ENCODE measurements at places on chromosomes 5 and 9.

GRCh38 chr5:67009028-67009427 lies 187.6 kb downstream of the CD180 start:
- no peak for DNase-seq

DNA sequence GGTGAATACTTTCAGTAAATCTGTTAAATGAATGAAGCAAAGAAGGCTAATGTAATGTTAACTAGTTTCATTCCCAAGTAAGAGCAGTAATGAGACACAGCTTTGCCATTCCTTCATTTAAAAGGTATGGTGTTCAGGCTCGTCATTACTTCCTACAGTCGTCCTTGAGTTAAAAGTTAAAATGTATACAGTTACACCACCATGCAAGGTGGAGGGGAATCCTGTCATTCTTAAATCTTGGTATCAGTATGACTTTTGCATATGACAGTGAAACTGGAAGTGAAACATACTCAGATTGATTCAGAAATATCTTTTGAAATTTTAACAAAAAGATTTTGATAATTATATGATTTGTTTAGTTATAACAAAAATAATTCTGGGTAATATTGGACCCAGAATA lies 25.9 kb downstream of the MTRR start:
- DNase-seq, result no peak

- DNase-seq, result peak; percentile 76
Measured at GRCh38 chr9:114989600-114990410, 59.4 kb upstream of the TNFSF8 start.

GRCh38 chr9:20403346-20403745 lies 219.0 kb downstream of the MLLT3 start:
- DNase-seq, result no peak

GRCh38 chr5:146813346-146814157 lies 65.0 kb downstream of the PPP2R2B start:
- no peak for DNase-seq

- DNase-seq, result no peak
Measured at GRCh38 chr9:79857188-79857587, 285.4 kb downstream of the TLE4 start.

DNA sequence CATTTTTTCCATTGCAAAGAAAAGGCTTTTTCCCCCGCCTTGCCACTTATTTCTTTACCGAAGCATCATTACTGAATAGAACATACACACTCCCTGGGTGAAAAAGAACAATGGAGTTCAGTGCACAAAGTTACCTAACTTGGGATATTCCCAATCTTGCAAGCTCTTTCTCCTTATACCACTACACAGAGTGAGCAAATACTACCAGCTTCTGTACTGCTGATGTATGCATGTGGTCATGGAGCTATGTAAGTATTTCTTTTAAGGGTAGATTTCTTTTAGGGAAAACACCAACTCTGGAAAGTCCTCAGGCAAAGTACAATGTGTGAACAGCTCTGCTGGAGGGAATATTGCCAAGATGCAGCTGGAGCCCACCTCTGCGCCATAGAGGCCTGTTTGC lies 81.1 kb downstream of the AOPEP start:
- DNase-seq, result no peak

DNA sequence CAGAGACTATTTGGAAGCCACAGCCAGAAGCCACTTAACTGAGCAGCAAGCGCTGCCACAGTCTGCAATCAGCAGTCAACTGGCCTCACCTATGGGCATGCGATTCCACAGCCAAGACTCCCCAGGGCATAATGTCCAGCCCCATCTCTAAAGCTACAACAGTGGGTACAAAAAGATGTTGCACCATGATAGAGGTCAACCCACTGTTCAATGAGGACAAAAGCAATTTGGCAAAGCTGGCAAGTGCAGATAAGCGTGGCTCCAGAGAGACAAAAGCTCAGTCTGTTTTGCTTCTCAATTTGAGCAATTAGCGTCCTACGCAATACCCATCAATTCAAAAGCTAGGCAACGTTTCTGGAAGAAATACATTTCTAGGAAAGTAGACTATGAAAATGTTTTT lies 3.2 kb downstream of the TAS2R1 start:
- no peak for DNase-seq

GRCh38 chr5:151153300-151153699 lies 4.3 kb downstream of the ANXA6 start:
- no peak for DNase-seq

GRCh38 chr9:84339962-84340361 lies 596 bp downstream of the SLC28A3 start:
- DNase-seq, result no peak

DNA sequence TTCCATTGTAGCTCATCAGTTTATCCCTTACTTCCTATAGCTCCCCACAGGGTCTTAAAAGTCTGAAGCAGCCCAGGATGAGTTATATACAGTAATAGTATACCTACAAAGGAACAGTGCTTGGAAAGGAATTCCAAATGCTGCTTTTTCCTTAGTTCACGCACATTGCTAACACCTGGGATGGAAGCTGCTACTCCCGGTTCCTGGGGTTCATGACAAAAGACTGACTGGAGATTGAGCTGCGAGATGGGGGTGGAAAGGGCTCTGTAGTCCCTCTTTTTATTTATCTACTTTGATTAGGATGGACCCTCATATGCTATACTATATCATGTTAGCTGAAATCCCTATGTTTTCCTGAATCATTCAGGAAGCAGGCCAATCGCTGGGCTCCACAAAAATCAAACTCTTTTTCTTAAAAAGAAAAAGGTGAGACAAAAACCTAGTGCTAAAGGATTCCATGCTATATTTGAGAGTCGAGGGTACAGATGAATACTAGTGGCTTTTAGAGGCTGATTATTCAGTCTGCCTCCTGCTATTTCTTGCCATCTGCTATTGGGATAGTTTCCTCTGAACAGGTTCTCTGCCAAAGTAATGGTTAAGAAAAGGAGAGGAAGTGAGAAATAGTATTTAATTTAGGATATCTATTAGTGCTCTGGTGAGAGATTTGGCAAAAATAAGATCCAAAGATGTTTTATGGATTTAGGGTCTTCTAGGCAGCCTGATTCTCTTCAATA lies 81.2 kb downstream of the MRPS27 start:
- no peak for DNase-seq

DNA sequence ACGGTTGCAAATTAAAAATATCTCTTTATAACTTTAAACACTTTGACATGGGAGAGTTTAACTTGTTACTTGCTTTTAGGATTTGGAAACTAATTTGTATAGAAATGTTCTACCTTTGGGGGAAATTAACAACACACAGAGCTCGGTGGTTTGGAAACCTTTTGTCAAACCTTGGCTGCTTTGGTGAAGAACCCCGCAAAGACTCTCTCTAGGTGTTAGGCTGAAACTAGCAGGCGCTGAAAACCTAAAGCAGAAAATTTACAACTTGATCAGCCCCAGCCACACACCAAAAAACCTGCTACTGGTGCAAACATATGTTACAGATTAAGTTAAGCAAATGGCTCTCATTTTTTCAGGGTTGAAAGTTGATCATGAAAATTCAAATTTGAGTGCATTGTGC lies 25.8 kb downstream of the NR2F1 start:
- DNase-seq, result no peak

DNA sequence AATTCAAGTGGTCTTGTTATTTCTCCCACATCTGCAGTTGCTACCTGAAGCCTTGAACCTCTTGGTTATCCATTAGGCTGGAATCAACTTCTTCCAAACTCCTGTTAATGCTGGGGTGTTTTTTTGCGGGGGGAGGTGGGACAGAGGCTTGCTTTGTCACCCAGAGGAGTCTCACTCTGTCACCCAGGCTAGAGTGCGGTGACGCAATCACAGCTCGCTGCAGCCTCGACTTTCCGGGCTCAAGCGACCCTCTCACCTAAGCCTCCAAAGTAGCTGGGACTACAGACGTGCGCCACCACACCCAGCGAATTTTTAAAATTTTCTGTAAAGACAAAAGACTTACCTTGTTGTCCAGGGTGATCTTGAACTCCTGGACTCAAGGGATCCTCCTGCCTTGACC lies 4.4 kb downstream of the SCGB3A1 start:
- DNase-seq, result no peak

DNA sequence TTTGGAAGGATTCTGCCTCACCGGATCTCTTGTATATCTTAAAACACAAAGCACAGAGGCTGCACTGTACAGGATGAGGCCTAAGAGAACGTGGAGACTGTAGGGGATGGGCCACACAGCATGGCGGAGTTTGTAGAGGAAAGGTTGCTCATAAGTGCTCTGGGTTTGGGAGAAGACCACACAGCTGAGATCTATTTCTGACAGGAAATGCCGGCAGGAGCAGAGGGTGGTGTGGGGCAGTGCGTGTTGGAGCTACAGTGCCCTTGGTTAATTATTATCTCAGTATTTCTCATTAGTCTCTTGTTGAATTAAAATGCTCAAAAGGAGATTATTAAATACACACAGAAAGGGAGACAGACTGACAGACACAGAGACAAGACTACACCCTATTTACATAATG lies 9.6 kb downstream of the PALM2AKAP2 start:
- DNase-seq, result no peak

DNA sequence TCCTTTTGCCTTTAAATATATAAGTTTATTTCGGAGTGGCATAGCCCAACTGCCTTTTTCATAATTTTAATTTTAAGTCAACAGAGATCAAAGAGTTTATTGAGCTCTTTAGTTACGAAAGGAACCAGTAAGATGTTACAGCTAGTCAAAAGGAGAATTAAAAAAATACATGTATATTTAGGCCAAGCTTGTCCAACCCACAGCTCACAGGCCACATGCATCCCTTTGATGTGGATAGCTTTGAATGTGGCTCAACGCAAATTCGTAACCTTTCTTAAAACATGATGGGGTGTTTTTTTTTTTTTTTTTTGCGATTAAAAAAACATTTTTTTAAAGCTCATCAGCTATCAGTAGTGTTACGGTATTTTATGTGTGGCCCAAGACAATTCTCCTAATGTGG lies 50.2 kb upstream of the IL31RA start:
- DNase-seq, result no peak

DNA sequence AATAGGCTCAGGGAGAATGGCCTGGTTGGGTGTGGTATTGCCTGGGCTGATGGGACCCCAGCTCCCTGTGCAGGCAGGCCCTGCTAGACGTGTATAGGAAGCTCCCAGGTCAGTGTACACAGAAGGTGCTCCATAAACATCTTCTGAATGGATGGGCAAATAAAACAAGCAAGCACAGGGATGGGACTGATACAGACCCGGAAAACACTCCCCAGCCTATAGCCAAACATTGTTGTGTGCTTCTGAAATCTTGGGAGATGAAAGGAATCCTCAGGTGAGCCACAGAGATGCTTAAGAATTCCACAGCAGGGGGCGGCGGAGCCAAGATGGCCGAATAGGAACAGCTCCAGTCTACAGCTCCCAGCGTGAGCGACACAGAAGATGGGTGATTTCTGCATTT lies 151.8 kb downstream of the ENTREP1 start:
- no peak for DNase-seq

DNA sequence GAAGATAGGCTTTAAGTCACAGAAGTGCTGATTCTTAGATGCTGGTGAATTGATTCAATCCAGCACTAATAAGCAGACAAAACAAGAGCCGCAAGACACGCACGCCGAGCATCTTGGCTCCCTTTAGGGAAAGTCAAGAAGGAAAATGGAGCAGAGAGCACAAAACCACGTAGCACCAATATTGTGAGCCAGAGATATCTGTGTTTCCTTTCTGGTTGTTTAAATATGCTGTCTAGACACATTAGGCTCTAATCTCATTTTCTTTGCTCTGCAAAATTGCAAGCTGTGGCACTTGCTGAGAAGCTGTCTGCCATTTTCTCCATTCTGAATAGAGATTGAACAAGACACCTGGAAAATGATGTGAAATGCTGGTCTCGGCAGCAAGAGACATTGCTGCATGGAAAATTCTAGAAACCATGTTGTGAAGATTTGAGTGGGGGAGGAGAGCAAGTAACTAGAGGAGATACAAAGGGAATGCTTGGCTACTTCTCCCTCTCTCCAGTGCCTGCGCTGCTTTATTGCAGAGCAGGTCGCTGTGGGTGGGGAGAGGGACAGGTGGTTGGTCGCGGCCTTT lies 336.3 kb downstream of the MED10 start:
- no peak for DNase-seq

DNA sequence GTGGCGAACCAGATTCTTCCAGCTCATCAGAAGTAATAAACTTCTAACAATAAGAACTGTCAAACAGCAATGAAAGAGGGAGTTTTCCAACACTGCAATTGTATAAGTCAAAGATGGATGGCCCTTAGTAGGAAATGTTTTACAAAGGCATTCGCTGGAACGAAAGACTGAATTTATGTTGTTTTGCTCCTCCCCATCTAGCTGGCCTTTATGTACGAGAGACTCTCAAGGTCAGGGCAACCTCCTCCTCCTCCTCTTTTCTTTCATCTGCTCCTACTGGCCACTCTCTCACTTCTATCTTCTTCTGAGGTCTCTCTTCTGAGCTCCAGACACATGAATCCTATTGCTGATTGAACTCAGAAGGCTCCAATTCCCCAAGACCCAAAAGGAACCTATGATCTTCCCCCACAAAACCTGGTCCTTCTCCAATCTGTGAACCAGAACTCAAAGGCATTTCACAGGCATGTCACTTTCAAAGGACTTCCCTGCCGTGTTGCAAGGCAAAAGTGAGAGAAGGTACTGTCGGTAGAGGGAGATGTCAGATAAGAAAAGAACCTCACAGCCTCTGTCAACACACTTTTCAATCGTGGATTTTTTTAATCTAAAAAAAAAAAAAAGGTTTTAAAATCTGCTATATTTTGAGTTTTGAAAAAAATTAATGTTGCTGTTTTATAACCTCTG lies 28.5 kb upstream of the PUM3 start:
- no peak for DNase-seq

DNA sequence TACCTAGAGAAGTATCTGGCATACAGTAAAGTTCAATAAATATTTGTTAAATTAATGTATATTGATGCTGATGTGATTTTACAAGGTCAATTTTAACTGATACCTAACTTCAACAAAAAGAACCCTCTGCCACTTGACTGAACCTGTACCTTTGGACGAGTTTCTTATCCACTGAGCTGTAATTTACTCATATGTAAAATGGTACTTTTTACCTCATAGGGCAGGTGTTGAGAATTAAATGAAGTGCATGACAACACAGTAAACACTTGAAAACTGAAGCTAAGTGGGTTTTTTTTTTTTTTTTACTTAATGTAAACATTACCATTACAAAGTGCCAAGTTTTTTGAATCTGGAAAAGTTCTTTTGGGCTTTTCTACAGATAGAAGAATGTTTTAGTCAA lies 15.4 kb downstream of the NIPSNAP3B start:
- no peak for DNase-seq

All from stimulated activated CD4-positive, alpha-beta T cell treated with anti-CD3 and anti-CD28 coated beads, Interleukin-4, amount 100 ng/mL, for 24 hours (primary cell).